BJ (cell line): ENCODE measurements at places on chromosomes 2 and 18.

DNA sequence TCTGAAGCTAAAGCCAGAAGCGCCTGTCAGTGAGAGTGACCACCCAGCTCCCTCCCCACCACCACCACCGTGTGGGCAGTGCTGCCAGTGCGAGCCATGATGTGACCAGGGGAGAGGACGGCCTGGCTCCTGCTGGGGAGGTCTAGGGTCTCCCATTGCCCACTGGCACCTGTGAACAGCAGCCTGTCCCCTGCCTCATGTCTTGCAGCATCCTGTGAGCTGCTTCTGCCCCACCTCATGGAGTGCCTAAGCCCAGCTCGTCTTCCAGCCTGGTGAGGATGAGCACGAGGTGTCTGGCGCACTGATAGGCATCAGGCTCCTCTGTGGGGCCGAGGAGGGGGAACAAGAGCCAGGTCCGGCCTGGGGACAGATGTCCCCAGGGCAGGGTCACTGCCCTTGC, 61.4 kb downstream of the FAM168B start:
- no peak for DNase-seq

- no peak for DNase-seq
Observed at GRCh38 chr2:161570424-161571050, 53.7 kb upstream of the SLC4A10 start.

GRCh38 chr18:24814521-24814920, 354.1 kb downstream of the HRH4 start:
- no peak for DNase-seq

DNA sequence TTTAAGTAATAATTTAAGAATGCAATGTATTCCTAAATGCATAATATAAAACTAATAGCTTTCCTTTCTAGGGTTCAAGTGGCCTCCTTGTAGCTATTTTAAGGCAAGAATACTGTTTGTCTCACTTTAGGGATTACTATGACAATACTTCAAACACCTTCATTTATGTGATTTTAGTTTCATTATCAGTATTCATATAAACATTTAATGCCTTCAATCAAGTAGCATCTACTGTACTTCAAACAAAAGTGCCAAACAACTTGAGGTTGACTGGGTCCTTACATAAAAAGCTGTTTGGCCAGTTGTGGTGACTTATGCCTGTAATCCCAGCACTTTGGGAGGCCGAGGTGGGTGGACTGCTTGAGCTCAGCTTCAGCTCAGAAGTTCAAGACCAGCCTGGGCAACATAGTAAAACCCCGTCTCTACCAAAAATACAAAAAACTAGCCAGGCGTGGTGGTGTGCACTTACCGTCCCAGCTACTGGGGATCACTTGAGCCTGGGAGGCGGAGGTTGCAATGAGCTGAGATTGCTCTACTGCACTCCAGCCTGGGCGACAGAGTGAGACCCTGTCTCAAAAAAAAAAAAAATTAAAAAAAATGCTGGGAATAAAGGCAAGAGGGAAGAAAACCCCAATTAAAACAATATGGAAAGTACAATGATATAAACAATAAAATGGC, 9.3 kb downstream of the MEX3C start:
- no peak for DNase-seq

- DNase-seq = no peak
Observed at GRCh38 chr18:8911408-8912340, 190.8 kb upstream of the NDUFV2 start.

DNA sequence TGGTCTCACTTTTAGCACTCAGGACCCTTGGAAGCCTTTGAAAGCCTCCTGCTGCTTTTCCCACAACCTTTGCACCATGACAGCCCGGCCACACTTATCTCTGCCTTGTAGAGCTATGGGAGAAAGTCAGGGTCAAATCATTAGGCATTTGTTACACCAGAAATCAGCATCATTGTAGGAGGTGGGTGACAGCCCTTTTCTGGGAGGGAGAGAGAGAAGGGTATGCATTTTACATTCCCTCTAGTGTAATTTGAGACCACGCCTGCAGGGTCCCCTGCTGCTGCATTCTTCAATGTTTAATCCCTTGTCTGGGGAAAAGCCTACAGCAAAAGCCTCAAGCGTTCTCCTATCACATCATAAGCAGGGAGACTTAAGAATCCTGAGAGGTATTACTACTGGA, 766.8 kb upstream of the FAM98A start:
- DNase-seq = no peak

GRCh38 chr2:78263571-78263970, 741.4 kb upstream of the LRRTM4 start:
- no peak for DNase-seq

DNA sequence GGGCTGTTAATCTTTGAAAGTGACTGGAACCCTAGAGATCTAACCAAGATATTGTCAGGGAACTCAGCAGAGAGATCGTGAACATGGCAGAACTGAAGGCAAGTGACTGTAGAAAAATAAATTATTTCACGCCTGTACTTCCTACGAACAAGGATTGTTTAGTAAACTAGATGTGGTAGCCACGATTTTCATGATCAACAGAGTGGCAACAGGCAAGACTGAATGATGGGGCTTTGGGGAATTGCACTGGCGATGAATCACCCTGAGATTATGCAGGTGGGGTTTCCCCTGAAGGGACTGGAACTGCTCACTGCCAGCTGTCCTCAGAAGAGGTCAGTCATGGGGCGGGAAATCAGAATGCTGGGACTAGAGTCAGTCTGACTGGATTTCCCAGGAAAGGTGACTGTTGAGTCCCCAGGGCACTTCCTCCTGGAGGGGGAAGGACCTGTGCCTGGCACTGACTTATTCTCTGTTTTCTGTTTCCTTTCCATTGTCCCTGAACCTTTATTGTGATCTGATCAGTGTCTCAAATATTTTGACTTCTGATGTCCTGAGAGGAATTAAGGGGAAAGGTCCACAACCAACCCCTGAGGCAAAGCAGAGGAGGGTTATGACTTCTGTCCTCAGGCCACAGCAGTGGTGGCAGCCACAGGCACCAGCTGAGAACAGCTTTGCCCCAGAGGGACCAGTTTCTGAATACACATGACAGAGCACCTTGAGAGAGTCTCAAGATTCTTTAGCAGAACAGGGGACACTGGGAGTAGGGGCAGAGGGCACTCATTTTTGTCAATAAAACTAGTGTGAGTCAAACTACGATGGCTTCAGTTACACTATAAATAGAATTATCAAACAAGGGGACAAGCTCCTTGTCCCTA, 70.0 kb downstream of the NAB1 start:
- peak; percentile 26 for DNase-seq

- DNase-seq = no peak
Observed at GRCh38 chr2:16614314-16614860, 51.2 kb downstream of the CYRIA start.

GRCh38 chr2:119758881-119759450, 756 bp upstream of the PTPN4 start:
- DNase-seq = no peak

DNA sequence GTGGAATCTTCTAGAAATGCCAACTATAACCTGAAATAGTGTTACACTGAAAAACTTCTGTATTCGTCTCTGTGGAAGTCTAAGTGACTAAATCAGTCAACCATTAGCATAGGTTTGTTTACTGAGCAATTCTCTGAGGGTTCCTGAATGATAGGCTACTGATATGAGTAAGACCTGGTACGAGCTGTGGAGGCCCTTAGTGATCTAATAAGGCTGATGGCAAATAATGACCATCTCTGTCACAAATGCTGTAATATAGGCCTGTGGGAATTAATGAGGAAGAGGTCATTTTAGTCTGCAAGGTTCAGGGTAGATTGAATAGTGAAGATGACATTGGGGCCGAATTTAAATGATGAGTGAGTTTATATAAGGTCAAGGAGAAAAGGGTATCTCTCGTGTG, 82.5 kb downstream of the MGAT5 start:
- no peak for DNase-seq

- no peak for DNase-seq
Observed at GRCh38 chr2:172970660-172971059, 105.0 kb upstream of the MAP3K20 start.

DNA sequence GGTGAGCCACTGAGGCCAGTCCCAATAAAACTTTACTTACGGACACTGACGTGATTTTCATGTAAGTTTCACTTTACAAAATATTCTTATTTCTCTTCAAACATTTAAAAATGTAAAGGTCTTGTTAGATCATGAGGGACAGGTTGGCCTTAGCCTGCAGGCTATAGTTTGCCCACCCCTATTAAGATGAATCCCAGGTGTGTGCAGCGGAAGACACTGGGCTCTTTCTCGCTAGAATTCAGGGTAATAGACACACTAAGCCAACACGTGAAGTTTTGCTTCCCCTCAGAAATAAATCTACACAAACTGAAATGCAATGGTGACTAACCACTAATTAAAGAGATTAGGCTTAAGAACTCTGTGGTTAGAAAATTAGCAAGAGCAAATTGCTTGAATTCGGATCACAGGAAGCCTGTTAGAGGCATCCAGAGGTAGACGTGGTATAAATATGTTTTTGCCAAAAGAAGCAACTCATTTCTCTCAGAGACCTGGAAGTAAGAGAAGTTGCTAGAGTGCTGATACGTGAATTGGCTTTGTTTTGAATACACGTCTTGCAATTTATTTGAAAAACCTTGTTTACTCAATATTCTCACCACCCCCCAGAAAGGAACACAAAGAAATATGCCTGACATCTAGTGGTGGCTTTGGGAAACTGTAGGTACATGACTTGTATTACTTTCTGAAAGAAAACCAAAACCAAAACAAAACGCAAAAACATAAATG, 151.6 kb downstream of the DTNB start:
- DNase-seq = peak; percentile 50

DNA sequence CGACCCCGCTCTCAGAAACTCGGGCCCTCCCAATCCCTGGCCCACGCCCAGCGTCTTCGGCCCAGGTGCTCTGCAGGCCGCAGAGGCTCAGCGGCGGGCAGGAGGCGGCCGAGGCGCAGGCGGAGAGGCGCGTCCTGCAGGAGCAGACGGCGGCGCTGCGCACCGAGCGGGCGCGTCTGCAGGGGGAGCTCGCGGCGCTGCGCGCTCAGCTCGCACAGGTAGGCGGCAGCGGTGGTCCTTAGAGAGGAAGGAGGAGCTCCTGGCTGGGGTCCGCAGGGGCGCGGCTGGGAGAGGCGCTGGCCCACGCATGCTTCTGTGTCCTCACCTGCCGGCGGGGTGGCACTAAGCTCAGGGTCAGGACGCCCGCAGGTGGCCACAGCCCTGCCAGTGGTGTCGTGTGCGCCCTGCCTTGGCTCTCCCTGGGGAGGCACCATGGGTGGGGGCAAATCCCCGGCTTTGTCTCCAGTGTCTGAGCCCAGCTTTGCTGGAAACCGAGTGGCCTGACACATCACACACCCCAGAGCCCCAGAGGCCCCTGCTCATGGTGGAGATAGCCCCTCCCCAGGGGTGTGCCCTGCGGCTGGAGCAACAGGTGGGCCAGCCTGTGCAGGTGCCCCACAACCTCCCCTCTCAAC, 14.9 kb upstream of the SNED1 start:
- DNase-seq = no peak

DNA sequence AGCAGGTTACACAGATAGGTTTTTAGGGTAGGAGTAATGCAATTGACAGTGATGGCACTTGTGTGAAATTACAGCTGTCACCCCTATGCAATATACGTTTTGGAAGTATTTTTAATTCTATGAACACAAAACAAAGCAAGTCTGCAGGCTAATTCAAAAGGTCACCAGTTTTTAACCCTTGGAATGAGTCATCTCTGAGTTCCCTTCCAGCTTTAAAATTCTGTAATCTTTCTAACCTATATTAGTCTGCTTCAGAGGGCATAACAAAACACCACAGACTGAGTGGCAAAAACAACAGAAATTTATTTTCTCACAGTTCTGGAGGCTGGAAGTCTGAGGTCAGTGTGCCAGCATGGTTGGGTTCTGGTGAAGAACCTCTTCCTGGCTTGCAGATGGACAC, 596.9 kb upstream of the HNMT start:
- no peak for DNase-seq

- no peak for DNase-seq
Observed at GRCh38 chr2:9273486-9274130, 67.0 kb downstream of the ASAP2 start.

GRCh38 chr2:230343747-230344146, 16.8 kb downstream of the SP140L start:
- no peak for DNase-seq

DNA sequence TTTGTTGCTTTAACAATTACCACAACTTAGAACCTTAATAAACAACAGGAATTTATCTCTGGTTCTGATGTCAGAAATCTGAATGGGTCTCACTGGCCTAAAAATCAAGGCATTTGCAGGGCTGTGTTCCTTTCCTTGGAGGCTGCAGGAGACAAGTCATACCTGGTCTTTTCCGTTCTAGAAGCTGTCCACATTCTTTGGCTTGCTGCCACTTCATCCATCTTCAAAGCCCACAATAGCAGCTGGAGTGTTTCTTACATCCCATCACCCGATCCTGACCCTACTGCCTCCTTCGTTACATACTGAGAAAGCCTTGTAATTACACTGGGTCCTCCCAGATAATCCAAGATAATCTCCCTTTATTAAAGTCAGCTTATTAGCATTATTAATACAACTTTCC, 18.1 kb downstream of the NETO1 start:
- no peak for DNase-seq
